Activated CD8-positive, alpha-beta memory T cell treated with anti-CD3 and anti-CD28 coated beads for 1 hour (primary cell): ENCODE measurements at places on chromosomes 12 and 14.

DNA sequence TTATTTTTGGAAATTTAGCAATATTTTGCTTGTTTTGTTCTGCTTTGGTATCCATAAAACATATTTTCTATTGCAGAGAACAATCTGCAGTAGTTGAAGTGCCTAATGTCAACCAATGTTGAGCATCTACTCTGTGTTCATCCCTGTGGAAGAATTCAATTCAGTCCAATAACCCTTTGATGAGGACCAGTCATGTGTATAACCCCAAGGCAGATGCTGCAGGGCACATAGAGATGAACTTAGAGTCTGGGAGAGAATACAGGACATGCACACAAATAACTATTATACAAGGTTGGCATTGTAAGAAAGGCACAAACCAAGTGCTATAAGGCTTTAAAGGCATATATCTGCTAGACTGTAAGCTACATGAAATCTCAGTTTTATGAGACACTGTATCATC is 304.7 kb downstream of the LRIG3 start:
- no peak for DNase-seq

GRCh38 chr12:115203701-115204100 is 519.7 kb upstream of the TBX3 start:
- DNase-seq: no peak

DNA sequence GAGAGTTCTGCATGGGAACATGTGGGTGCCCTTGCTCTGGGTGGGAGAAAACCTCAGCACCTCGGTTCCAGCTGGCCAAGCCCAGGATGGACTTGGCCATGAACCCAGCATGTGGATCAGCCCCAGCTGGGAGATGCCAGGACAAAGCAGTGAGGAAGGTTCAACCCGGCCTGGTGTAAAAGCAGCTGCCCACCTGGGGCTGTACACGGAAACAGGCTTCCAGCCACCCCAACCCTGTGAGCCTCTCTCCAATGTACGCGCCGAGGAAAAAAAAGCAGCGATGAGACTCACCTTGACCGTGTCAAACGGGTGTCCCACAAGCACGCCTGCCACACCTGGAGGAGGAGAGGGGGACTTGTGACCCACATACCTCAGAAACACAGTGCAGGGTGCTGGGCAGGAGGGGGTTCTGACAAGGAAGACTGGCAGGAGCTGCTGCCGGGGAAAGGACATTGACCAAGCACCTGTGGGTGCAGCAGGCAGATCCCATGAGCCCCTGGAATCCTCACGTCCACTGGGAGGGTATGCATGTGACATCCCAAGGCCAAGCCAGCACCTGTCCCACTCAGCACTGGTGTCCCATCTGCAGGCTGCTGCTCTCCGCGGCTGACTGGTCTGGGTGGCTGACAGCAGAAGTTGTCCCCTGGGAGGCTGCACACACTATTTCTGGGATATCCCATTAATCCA is 7.5 kb downstream of the SLC25A29 start:
- DNase-seq: no peak

GRCh38 chr14:104996483-104996882 is 10.9 kb downstream of the CLBA1 start:
- DNase-seq: no peak

DNA sequence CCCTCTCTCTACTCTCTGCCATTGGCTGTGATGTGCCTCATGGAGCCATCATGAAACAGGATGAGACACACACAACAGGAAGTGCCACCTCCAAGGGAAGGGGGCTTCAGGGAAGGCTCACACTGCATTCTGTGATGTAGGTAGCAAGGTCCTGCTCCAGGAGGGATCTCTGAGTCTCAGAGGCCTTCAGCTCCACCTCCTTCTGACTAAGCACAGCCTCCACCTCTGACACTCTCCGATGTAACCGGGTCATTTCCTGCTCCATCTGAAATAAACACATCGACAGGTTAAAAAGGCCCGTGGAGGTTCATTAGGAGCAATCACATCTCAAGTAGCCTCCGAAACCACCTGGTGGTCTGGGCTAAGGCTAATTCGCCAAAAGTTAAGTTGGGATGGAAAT is 93.3 kb downstream of the CIT start:
- DNase-seq: no peak

- DNase-seq: no peak
These were observed 157.4 kb downstream of the FBXL14 start for GRCh38 chr12:1436981-1437380.

- no peak for DNase-seq
These were observed 15.6 kb downstream of the APOBEC1 start for GRCh38 chr12:7650091-7650490.
